Adipose tissue (tissue), 3 donors: ENCODE measurements at places on chromosomes 12 and 14. TPM values are rescaled to one million over a fixed set of nuclear protein-coding genes. Genes with fewer than 3 reads are reported as not detected.

The TAS2R42 gene
- not detected for polyA plus RNA-seq

The ASPG gene
- polyA plus RNA-seq, result 0.67 TPM

The TAS2R9 gene
- polyA plus RNA-seq, result not detected

The OR9K2 gene
- polyA plus RNA-seq, result not detected

The TC2N gene
- 12.1 TPM for polyA plus RNA-seq

The WNT5B gene
- polyA plus RNA-seq, result 0.94 TPM

The HOXC9 gene
- 0.28 TPM for polyA plus RNA-seq

The TRIM9 gene
- polyA plus RNA-seq, result 1.0 TPM

The SLCO1B3 gene
- polyA plus RNA-seq, result 0.12 TPM

The NOS1 gene
- 0.04 TPM for polyA plus RNA-seq

The CISTR gene
- polyA plus RNA-seq, result not detected

The POU6F1 gene
- 3.1 TPM for polyA plus RNA-seq
